ENCODE measurements at places on chromosomes 6 and 20.

GRCh38 chr6:163620670-163621330, 206.3 kb downstream of the QKI start:
- no peak for DNase-seq

- no peak for DNase-seq
Observed at GRCh38 chr6:37820718-37821079, 1.2 kb downstream of the ZFAND3 start.

GRCh38 chr6:167221400-167222201, 63.8 kb upstream of the GPR31 start:
- DNase-seq, result no peak

- no peak for DNase-seq
Observed at GRCh38 chr6:2478200-2478599, 232.8 kb upstream of the GMDS start.

- DNase-seq, result peak; percentile 95
Observed at GRCh38 chr20:63434599-63435378, 37.7 kb downstream of the KCNQ2 start.

DNA sequence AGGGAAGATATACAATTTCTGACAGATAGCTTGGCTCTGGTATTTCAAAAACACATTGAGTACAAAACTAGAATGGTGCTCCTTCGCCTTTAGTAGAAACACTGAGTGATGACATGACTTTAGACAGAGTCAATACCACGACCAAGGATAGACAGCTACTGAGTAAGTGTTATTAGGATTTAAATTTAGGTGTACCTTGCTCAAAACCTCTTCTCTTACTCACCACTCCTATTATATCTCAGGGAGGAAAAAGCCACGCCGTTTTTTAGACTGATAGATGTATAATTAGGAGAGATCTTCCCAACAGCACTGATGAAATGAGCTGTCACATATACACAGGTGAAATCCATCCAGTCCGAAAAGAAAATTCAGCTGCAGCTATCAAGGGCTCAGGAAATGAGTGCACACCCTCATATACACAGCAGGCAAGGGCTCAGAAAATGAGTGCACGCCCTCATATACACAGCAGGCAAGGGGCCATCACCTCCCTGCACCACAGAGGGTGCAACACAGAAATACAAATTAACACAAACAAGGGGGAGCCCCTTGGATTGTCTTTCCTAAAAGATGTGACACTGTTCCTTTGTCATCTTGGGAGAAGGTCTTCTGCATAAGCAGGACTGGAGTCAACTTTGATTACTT, 53.7 kb downstream of the LYRM4 start:
- DNase-seq, result no peak

- DNase-seq, result no peak
Observed at GRCh38 chr20:17701826-17702225, 2.1 kb downstream of the BANF2 start.

- no peak for DNase-seq
Observed at GRCh38 chr6:35042031-35042815, 98.9 kb downstream of the TCP11 start.

DNA sequence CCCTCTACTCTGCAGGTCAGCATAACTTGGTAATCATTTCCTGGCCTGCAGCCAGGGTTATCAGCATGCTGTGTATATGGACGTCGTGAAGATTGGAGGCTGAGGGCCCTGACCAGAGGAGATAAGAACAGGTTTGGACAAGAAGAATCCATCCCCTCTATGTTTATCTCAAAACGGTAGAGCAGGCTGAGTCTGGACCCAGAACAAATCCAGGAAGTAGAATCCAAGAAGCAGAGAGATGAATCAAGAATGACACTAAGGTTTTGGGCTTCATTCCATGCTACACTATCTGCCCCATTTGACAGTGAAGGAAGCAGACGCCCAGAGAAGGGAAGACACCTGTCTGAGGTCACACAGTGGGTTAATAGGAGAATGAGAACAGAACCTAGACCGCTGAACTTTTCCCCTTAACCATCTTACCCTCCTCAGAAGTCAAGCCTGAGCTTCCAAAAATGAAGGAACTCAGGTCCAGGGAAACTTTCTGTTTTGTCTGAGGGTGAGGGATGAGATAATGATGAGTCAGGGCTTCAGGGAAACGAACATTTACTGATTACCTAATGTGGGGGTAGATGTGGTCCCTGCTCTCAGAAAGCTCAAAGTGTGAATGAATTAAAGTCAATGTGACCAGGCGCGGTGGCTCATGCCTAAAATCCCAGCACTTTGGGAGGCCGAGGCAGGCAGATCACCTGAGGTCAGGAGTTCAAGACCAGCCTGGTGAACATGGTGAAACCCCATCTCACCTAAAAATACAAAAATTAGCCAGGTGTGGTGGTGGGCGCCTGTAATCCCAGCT, 9.4 kb upstream of the COMMD7 start:
- DNase-seq, result no peak

DNA sequence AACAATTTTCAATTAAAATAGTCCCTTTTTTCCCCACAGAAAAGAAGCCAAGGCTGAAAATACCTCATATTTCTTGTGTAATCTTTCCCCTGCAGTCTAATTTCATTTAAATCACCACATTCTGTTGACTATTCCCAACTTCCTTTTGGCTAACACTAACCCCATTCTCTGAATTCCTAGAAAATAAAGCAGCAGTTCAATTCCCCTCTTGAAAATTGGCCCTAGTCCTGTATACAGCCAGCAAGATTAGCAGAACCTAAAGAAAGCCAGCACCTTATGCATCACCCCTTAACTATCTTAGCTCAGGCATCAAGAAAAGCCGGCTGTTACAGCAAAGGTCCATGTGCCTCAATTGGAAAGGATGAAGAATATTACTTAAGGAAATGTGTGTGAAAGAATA, 69.7 kb downstream of the MDN1 start:
- DNase-seq, result no peak

- DNase-seq, result peak; percentile 7
Observed at GRCh38 chr20:64244870-64245603, 10.5 kb upstream of the PCMTD2 start.

GRCh38 chr6:108767418-108768165, 80.6 kb upstream of the ARMC2 start:
- DNase-seq, result no peak

DNA sequence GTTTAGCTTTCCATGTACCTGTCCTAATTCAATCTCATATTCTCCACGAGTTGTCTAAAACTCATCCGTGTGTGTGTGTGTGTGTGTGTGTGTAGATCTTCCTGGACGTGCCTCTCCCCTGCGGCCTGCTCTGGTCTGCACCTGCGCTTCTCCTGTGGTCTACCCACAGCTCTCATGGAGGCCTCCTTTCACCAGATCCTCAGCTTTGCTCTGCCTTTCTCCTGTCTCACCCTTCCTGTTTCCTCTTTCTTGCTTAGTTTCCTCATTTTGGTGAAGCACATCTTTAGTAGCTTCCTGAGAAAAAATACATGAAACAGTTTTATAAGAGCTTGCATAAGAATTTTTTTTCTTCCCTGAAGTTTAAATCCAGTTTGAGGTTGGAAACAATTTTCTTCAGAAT, 18.1 kb downstream of the SLX4IP start:
- no peak for DNase-seq

GRCh38 chr20:42923348-42923918, 266.3 kb downstream of the PTPRT start:
- no peak for DNase-seq

GRCh38 chr6:121886223-121886830, 450.9 kb downstream of the GJA1 start:
- no peak for DNase-seq

- no peak for DNase-seq
Observed at GRCh38 chr6:133977983-133978895, 25.2 kb downstream of the TBPL1 start.

DNA sequence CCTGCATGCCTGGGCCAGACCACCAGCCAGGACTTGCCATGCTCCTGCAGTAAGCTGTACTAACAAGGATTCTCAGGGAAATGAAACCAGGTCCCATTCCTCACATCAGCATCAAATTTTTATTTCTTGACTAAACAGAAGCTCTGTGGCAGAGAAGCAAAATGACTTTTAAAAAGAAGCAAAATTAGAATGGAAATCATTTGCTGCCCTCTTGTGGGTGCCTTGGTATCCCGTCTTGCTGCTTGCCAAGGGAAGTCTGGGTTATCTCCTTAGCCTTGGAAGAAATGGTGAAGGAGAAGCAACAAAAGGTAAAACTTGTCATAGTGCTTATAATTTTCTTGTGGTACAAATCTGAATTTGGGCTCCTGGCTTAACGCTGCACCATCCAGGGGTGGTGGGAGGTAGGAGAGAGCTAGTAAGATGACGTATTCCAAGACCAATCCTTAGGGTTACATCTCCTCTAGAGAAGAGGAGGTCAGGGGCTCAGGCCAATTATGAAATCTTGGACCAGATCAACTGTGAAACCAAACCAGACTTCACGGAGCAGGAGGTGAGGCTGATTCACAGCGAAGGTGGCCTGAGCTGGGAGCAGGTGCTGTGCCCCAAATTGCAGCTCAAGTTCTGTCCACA, 107.5 kb downstream of the FAXC start:
- peak; percentile 61 for DNase-seq

GRCh38 chr6:109117346-109118035, 22.2 kb downstream of the CEP57L1 start:
- no peak for DNase-seq

DNA sequence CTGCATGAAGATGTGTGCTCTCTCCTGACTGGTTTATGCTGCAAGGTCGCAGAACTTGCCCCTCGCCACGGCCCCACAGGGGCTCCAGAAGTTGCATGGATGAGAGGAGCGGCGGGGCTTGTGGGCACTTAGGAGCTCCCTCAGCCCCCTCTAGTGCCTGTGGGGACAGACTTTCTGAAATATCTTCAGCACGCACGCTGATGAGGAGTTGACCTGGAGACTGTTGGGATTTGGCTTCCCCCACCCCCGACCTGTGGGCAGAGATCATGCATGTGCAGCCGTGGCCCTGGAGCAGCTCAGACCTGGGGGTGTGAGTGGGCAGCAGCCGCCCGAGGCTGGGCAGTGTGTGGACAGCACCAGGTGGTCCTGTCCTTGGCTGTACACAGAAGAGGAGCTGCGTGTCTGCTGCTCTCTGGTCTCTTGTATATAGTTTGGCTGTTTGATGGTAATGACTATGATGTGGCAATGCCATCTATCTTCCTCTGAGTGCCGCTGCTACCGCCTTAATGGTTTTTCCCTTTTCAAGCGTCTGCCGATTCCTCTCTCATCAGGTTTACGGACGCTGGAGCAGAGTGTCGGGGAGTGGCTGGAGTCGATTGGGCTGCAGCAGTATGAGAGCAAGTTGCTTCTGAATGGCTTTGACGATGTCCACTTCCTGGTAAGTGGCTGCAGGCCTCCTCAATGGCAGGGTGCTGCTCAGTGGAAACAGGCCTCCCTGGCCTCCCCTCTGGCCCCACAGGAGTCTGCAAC, 81.4 kb downstream of the TCP11 start:
- no peak for DNase-seq

DNA sequence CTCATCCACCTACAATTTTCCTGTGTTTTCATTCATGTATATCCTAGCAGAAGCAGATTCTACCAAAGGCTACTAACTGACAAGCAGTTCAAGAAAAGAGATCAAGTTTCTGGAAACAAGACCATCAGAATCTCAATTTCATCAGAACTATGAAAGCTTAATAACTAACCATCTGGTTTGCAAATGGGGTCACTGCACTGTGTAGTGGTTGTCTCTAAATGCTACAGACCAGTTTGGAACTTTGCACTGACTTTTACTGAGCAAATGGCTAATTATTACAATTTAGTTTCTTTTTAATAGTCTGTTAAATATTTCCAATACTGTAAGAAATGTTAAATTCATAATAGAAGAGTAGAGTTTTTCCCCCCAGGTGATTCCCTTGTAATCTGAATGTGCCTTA, 64.5 kb downstream of the REPS1 start:
- no peak for DNase-seq

DNA sequence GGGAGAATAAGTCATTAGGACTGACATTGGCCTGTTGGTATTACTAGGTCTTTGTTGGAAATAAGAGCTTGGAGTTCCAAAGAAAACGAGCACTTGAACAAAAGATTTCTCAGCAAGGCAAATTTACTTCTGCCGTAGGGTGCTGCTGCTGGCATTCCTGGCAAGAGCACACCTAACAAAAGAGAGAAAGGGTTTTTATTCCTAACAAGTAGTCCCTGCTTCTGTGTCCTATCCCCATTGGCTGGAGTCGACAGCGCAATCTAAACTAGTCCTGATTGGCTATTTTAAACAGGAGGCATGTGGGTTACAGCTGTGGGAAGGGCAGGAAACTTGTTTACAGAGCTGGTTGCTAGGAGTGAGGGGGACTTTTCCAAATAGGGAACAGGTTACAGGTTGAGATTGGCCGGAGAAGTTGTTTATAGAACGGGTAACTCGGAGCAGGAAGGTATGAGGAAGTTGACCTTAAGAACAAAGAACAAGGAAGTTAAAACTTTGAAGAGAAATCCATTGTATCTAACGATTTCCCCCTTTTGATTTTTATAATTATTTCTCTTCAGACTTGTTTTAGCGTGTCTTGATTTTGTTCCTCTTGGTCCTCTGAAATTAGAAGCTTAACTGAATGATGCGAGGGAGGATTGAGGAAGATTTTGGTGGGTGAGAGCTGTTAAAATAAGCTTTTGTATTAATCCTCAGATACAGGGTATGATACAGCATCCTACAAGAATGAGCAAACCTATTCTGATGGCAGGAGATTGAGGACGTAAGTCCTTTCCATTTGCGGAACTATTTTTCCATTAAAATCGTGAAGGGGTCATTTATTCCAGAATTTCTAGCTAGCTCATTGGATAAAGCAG, 3.4 kb upstream of the ZNFX1 start:
- peak; percentile 28 for DNase-seq

DNA sequence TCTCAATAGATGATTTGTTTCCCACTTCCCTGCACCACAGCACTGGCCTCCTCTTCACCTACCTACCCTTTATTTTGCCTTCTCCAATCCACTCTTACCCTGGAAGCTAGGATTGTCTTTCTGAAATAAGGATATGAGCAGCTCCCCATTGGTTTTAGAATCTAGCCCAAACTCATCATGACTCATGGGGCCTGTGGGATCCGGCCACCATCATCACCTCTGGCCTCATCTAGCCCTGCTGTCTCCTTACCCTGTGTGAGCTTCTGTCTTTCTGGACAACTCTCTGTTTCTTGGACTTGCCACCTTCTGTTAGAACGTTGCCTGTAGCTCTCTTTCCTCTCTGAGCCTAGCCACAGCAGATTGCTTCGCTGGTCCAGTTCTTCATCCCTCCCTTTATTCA, 277.1 kb downstream of the PAX1 start:
- DNase-seq, result no peak

- DNase-seq, result no peak
Observed at GRCh38 chr6:26359765-26360164, 5.2 kb upstream of the BTN3A2 start.

GRCh38 chr6:26195924-26196845, 109.0 kb downstream of the HFE start:
- no peak for DNase-seq

DNA sequence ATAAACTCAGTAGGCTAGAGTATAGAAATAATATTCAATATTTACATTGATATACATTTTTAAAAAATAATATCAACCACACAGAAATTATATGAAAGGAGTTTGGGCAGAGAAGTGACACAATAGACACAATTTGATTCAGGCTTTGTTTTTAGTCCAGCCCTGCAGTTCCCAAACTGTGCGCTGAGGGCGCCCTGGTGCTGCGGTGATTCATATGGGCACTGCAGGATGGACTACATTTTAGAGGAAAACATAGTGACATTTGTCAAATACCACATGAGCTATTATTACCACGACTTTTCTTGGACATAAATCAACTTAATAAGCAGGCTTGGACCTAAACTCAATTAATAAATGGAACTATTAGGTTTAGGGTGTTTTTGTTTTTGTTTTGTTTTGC, 364.3 kb upstream of the ID4 start:
- DNase-seq, result peak; percentile 16

GRCh38 chr6:5438922-5439584, 177.7 kb downstream of the FARS2 start:
- peak; percentile 39 for DNase-seq

Measured in iPS-NIHi11 (cell line).